ENCODE measurements at places on chromosomes 2 and 18. TPM values are rescaled to one million over a fixed set of nuclear protein-coding genes. Genes with fewer than 3 reads are reported as not detected.

Gene ERBB4
- not detected for total RNA-seq

Gene ASAP2
- 4.6 TPM for total RNA-seq

Gene PTPN18
- total RNA-seq, result 68.2 TPM

Gene TLX2
- 0.10 TPM for total RNA-seq

Gene ALK
- not detected for total RNA-seq

Gene SERPINB5
- not detected for total RNA-seq

Gene IL1RN
- total RNA-seq, result 203 TPM

Gene HRH4
- total RNA-seq, result 0.42 TPM

Gene TMEM198
- total RNA-seq, result not detected

Gene ALPI
- total RNA-seq, result not detected

Gene MDH1B
- total RNA-seq, result not detected

Gene KLHL14
- 1.4 TPM for total RNA-seq

Gene CLK1
- 635 TPM for total RNA-seq

Gene CDH2
- total RNA-seq, result not detected

Gene ANAPC1
- total RNA-seq, result 53.3 TPM

Gene SIX2
- 0.10 TPM for total RNA-seq

Gene CYS1
- 0.10 TPM for total RNA-seq

Gene CRYGD
- not detected for total RNA-seq

Gene TUBA4B
- not detected for total RNA-seq

Gene PLB1
- total RNA-seq, result 9.2 TPM

Gene CRYGC
- total RNA-seq, result not detected

Gene PARD6G
- 0.73 TPM for total RNA-seq

Gene PRSS56
- not detected for total RNA-seq

Gene PLEK
- total RNA-seq, result 474 TPM

Gene CACNB4
- total RNA-seq, result 0.84 TPM

Gene MYOM1
- 0.94 TPM for total RNA-seq

Gene MAPK4
- total RNA-seq, result not detected

Gene HTR2B
- not detected for total RNA-seq

Gene SKA1
- 0.73 TPM for total RNA-seq

Gene TSPYL6
- total RNA-seq, result not detected

Gene GREB1
- 0.10 TPM for total RNA-seq

Gene TUBA3E
- not detected for total RNA-seq

Gene DYNAP
- not detected for total RNA-seq

Gene SLC40A1
- 65.5 TPM for total RNA-seq

Gene ARHGEF4
- 1.5 TPM for total RNA-seq

Gene PROM2
- total RNA-seq, result 0.31 TPM

Gene STPG4
- 1.2 TPM for total RNA-seq

Gene CCDC85A
- total RNA-seq, result not detected

Gene ATP6V1B1
- total RNA-seq, result not detected

Gene SLC4A3
- total RNA-seq, result 0.10 TPM

Gene ELOA2
- under 0.01 TPM for total RNA-seq

Gene SERPINB11
- not detected for total RNA-seq

Gene ZEB2
- total RNA-seq, result 511 TPM

Gene CRYBA2
- not detected for total RNA-seq

Gene RTP5
- 0.21 TPM for total RNA-seq

Gene ZSWIM2
- total RNA-seq, result not detected

Gene CYRIA
- total RNA-seq, result 63.3 TPM

Gene GAL3ST2
- total RNA-seq, result 2.5 TPM

Gene TNFAIP6
- total RNA-seq, result 11.1 TPM

Gene GPBAR1
- 2.9 TPM for total RNA-seq

Gene TFPI
- 6.9 TPM for total RNA-seq

Gene GKN2
- total RNA-seq, result not detected

Gene REEP1
- 0.63 TPM for total RNA-seq

All from mononuclear cell (primary cell).